ENCODE measurements at places on chromosomes 2 and 18.

DNA sequence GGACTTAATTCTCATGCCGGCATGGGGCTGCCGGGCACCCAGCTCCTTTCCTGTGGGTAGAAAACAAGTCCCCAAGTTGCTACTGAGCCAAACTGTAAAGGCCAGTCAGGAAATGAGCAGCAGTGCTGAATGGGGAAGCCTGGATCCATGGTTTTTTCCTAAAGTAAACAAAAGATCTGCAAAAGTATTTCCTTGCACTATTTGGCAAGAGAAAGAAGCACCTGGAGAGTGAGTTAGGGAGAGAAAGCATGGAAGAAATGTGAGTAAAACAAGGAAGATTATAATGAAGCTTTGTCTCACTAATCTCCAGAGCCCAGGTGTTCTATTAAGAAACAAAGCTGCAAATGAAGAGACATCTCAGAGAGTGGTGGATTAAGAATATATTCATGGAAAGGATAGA lies 117.6 kb downstream of the METTL8 start:
- no peak for DNase-seq

DNA sequence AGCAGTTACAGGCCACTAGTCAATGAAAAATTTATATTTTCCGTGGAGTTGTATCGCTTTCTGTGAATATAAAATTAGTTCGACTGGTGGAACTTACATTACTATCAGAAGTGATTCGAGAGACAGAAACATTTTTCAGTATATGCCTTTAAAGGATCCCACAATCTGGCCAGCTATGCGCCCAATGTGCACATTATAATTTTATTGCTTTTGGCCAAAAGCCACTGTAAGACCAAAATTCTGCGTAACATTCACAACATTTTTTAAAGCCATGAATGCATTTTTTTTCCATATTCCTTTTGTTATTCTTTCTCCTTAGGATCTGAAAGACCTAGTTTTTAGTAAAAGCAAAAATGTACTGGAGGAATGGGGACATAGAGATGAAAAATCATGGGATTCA lies 131.0 kb upstream of the CHAC2 start:
- no peak for DNase-seq

DNA sequence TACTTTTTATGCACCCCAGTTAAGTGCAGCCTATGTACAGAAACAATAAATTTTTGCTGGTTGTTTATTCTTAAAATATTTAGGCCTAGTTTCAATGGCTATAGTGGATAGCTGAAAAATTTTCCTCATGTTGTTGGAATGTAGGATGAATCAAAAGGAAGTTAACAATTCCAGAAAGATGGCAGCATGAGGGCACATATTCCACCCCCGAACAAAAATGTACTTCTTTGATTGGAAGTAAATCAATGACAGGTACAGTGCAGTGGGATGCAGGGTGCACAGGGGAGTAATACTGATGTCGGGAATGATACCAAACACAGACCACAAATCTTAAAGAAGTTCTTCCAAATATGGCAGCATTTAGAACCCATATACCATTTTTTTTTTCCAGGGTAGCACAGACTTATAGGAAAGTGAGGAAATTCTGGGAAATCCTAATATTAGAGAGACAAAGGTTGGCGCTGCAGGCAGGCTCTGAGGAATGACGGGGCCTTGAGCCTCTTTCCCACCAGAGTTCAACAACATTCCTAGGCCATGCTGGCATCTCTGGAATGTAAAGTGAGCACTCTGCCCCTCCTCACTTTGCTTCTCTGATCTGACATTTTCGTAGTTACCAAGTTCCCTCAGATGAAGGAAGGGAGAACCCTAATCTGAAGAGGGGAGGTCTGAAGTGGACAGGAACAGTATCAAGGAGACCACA lies 36.6 kb upstream of the IKZF2 start:
- no peak for DNase-seq

DNA sequence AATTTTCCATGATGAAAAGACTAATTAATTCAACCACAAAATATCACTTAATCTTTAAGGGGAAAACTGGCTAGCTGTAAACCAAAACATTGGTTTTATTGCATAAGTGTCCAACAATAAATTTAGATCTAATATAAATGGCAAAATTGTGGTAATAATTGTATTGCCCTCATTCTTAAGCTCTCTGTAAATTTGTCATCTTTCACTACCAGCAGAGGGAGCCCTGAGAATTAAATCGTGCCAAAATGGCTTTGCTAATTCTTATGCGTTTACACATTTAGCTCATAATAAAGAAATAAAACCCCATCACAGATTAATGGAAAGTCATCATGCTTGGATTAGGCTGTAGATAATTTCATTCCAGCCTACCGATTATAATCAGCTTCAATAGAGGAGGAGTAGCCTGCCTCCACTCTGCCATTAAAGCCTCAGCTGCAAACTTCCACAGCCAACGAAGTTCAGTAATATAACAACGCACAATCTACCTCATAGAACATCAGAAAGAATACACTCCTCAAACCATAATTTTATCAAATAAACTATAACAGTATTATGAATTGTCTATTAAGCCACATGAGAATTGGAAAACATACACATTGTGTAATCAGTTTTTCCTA lies 70.0 kb upstream of the ATP5MC3 start:
- DNase-seq: no peak

- DNase-seq: no peak
These were observed 22.5 kb downstream of the PASK start for GRCh38 chr2:241126771-241127202.

DNA sequence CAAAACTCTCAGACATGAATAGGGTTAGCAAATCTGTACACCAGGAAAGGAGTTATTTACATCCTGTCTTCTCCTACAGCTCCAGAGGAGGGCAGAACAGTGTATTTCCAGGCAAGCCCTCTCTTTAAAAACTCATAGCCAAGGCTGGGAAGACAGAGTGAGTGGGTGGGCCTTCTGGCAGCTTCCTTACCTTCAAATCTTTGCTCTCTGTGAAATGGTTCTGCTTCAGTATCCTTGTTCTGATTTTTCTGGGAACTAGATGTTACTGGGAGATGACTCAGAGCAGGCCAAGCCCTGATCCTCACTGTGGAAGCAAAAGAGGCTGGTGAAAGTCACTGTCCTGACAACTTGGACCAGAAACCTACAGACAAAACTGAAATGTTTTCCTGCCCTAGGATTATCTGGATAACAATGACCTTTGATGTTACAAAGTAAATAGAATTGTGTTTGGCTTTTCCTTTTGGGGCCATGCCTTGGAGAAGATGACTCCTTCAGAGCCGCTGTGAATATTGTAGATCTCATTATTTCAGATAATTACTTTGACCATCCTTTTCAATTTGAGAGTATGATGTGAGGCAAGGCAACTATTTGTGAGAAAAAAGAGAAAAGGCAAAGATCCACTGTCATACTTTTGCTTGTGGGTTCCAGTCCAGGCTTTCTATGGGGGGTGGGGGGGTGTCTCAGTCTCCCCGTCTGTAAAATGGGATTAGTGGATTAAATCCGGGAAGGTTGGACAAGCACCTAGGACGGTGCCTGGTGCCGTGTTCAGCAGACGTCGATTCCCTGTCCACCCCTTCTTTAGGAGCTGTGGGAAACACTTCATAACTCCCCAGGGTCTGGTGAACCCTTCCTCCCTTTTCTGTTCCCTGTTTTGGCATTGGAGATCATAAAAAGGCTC lies 644 bp upstream of the QPCT start:
- DNase-seq: no peak

DNA sequence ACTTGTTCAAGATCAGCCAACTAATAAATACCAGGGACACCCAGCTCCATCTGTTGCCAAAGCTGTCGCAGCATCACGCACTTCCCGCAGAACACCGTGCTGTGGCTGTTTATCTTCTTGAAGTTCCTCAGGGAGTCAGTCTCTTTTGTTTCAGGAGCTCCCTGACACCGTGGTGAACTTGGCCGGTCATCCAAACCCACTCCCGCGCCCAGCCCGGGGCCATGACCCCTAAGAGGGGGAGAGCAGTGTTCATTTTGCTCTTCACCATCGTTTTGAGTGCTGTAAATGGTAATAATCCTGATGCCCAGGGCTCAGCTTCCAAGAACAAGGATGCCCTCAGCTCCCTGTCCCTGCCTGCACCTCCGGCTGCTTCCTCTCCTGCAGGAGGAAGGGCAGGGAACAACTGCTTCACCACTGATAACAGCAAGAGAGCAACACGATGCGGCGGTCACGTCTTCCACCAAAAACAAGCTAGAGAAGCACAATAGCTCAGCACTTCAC lies 131.4 kb downstream of the SEPTIN10 start:
- no peak for DNase-seq

DNA sequence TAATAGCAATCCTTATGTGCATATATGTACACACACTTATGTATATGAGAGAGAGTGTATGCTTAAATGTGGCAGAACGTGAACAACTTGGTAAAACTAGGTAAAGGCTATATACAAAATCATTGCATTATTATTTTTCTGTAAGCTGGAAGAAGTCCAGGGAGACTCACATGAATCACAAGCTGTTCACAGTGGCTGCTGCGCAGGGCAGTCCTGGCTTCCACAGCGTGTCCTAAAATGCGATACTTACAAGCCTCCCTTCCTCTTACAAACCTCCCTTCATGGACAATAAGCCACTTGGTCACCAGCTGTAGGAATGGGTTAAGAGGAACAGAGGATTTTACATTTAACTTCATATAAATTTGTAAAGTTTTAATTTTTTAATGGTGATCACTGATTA lies 114.9 kb upstream of the AGAP1 start:
- DNase-seq: no peak

DNA sequence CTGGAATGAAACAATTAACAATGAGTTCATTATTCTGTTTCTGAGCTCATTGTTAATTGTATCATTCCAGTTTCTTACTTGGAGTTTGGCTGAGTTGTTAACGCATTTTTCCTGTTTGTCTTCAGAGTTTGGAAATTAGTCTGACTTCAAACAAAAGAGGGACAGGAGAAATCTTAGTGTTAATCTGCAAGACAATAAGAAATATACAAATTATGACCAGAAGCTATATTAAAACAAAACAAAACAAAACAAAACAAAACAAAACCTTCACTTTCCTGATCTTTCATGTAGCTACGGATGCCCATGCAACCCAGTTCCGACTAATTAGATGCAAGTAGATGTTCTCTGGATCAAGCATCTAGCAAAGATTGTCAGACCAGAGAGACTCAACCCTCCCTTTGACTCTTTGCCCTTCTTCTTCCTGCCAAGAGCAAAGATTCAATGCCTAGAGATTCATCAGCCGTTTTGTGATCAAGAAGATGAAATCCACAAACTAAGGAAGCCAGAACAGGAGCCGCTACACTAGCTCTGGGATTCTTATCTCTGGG lies 686.2 kb upstream of the FSHR start:
- no peak for DNase-seq

GRCh38 chr2:218961651-218962570 lies 2.4 kb downstream of the CDK5R2 start:
- no peak for DNase-seq

DNA sequence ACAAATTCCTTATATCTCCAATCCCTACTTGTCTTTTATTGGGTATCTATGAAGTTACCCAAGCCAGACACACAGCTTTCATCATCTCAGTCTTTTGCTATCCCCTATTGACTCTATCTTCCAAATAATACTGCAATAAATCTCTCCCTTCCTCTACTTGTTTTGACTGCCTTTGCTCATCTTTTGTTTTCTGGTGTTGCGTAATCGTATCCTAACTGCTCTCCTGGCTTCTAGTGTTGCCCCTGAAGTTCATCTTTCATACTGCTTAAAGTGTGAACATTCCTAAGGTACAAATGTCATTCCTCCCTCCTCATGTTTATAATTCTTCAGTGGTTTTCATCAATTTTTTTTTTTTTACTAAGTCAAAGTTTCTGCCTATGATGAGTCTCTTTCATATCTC lies 491.3 kb upstream of the DCC start:
- no peak for DNase-seq

- DNase-seq: no peak
These were observed 187.0 kb upstream of the COL3A1 start for GRCh38 chr2:188787021-188787657.

DNA sequence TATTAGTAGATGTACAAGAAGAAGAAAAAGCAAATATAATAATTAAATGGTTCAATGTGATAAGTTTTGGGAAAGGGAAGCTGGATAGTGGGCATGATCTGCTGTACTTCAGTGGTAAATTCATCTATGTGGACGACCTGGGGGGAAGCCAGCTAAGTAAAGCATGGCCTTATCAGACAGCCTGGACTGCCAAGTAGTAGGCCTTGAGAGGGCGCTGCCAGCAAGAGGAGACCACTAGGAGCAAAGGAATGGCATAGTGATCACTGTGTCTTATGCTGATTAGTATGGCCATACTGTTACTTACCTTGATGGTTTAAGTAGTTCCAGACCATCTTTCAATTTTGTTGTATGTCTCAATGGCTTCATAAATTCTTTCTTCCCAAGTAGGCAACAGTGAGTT lies 287.6 kb downstream of the SETBP1 start:
- DNase-seq: no peak

GRCh38 chr2:56184500-56185011 lies 766 bp downstream of the CCDC85A start:
- no peak for DNase-seq

GRCh38 chr2:230202430-230203109 lies 17.2 kb downstream of the SP110 start:
- DNase-seq: no peak

- DNase-seq: no peak
These were observed 107.9 kb downstream of the KCNF1 start for GRCh38 chr2:11019614-11020013.

DNA sequence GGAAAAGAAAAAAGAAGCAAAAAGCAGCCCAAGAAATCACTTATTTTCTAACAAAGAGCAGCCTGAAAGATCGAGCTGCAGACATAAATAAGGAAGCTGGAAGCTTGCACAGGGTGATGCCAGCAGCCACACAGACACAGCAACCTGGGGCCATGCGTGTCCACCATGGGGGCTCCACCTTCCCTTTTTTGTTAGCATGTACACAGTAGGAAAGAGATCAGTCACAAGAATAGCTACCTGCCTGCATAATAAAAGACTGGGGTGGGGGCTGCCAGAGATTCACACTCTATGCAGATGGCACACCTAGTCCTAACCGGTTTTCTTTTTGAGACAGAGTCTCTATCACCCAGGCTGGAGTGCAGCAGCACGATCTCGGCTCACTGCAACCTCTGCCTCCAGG lies 2.9 kb upstream of the CNOT11 start:
- DNase-seq: no peak

- DNase-seq: no peak
These were observed 269.1 kb downstream of the TMX3 start for GRCh38 chr18:68445668-68446426.

DNA sequence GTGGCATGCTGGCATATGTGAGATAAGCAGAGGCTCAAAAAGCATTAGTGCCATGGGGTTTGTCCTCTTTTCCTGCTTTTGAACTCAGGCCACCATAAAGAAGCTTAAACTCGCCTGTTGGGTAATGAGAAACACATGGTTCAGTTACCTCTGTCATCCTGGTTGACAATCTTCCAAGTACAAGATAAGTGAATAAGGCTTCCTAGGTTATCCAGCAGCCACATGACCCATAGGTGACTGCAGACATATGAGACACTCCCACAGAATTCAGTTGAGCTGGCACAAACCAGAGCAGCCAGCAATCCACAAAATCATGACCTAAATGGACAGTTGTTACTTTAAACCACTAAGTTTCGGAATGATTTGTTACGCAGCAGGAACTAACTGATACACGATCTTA lies 97.3 kb downstream of the TACR1 start:
- no peak for DNase-seq

Data from T-helper 1 cell (primary cell).